ENCODE measurements at places on chromosomes 2 and 18.

GRCh38 chr2:50102383-50102782 lies 929.5 kb downstream of the NRXN1 start:
- no peak for DNase-seq

- no peak for DNase-seq
Measured at GRCh38 chr2:84865181-84865783, 15.6 kb downstream of the TRABD2A start.

DNA sequence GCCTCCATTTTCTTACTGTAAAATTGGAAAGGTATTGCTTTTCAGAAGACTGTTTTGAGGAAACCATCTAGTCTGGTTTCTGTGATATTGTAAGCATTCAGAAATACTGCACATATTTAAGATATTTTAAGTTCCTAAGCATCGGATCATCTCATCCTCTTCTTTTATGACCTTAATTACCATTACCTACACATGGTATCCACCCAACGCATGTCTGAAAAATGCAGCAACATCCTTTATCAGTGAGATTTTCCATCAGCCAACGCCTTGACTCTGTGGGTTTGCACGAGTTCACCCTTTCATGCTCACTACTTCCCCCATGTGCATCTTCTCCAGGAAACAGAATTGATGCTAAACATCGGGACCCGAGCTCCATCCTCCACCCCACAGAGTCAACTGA lies 84.3 kb downstream of the COL4A4 start:
- DNase-seq = no peak

DNA sequence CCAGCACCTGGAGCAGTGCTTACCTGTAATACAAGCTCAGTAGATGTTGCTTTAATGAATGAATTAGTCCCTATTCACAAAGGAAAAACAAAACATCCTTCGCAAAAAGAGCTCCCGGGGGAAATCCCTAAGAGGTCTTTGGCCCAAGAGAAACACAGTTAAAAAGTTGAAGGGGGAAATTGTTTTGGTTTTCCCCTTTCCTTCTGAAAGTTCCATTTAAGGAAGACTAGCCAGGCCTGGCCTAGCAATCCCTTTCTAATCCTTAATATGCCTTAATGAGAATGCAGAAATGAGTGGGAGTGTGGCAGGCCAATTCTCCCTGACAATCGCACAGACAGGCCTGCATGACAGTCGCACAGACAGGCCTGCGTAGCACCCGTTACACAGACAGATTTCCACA lies 33.5 kb upstream of the REL start:
- no peak for DNase-seq

DNA sequence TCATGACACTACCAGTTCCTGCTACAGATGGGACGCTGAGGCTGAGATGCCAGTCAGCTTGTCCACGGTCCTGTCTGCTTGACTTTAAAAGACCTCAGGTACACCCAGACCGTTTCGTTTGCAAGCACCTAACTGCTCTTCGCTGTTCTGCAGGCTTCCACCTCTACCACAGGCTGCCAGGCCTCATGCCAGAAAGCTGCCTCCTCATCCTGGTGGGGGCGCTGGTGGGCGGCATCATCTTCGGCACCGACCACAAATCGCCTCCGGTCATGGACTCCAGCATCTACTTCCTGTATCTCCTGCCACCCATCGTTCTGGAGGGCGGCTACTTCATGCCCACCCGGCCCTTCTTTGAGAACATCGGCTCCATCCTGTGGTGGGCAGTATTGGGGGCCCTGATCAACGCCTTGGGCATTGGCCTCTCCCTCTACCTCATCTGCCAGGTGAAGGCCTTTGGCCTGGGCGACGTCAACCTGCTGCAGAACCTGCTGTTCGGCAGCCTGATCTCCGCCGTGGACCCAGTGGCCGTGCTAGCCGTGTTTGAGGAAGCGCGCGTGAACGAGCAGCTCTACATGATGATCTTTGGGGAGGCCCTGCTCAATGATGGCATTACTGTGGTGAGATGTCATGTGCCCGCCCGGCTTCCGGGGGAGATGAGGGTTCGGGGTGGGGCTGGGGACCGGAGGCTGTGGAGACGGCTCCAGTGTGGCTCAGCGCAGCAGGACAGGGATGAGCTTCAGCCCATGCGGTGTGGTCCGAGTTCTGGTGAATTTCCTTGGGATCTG lies 5.9 kb downstream of the SLC9A4 start:
- DNase-seq = no peak

GRCh38 chr2:121187982-121188411 lies 97.0 kb downstream of the TFCP2L1 start:
- DNase-seq = no peak

GRCh38 chr2:190500054-190500502 lies 34.4 kb downstream of the NEMP2 start:
- DNase-seq = no peak

GRCh38 chr2:212284166-212284565 lies 254.4 kb downstream of the ERBB4 start:
- DNase-seq = no peak

DNA sequence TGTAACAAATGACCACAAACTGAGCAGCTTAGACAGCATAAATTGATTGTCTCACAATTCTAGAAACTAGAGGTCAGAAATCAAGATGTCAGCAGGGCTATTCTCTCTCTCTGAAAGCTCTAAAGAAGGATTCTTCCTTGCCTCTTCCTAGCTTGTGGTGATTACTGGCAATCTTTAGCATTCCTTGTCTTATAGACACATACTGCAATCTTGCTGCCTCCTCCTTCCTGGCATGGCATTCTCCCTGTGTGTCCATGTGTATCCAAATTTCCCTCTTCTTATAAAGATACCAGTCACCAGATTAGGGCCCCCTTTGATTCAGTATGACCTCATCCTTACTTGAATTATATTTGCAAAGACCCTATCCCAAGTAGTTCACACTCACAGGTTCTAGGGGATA lies 2.3 kb downstream of the ASB3 start:
- DNase-seq = no peak

GRCh38 chr2:85659324-85659981 lies 8.5 kb downstream of the SFTPB start:
- DNase-seq = no peak

DNA sequence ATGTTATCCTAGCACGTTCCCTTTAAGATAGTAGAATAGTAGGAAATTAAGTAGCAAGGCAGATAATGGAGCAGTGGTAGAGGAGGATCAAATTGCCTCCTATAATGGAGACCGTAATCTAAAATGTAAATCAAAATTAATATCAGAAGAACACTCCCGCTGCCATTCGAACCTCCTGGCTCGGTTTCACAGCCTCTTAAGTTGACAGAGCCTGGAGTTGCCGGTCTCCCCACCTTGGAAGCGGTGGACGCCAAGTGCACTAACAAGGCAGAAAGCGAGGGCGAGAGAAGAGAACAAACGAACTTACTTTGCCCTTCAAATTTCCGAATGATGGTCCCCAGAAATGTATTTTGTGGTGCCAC lies 450 bp downstream of the KCNH7 start:
- DNase-seq = no peak

- DNase-seq = no peak
Measured at GRCh38 chr2:117691595-117691994, 122.9 kb upstream of the DDX18 start.

- DNase-seq = peak; percentile 9
Measured at GRCh38 chr2:117536139-117536538, 278.4 kb upstream of the DDX18 start.

GRCh38 chr2:73260338-73260984 lies 23.8 kb downstream of the FBXO41 start:
- peak; percentile 75 for DNase-seq

DNA sequence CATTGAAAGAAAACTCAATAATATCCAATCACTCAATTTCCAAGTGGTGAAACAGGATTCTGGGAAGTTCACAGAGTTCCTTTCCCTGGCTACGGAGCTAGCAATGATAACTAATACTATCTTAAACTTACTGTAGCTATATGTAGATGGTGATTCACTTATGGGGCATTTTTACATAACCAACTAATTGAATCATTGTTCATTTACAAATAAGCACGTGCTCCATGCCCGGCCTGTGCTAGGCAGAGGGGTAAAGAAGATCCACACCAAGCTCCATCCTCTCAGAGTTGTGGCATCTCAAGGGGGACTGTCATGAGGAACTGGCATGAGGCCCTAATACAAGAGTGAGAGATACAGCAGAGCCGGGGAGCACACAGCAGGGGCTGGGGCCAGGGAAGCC lies 176.3 kb downstream of the ANKRD30B start:
- DNase-seq = no peak

DNA sequence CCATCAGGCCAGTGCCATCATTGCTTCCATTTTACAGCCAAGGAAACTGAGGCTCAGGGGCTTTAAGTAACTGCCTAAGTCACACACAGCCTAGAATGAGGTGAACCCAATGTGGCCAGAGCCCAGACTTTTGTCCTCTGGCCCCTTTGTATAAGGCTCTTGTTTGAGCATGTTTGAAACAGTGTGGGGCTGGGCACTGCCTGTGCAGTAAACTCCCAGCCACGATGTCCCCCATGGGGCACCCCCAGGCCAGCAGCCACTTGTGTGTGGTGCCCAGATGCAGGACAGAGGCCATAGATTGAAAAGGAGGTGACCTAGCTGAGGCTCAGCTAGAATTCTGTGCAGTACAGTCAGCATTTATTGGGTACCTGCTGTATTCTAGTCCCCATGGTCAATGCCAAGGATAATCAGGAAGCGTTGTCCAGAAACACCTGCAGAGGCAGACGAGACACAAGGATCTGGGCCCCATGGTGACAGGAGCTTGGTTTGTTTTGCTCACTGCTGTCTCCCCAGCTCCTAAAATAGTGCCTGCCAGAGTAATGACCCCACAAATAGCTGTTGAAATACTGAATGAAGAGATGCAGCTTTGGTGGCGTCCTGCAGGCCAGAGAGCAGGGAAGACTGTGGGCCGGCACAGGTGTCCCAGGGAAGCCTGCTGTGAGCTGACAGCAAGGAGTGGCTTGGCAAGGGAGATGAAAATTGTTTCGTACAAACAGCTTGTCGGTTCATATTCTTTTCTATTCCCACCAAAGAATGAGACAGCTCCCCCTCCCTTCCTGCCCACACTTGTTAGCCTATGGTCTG lies 160.7 kb downstream of the LDLRAD4 start:
- DNase-seq = no peak

GRCh38 chr2:6358985-6359384 lies 506.7 kb downstream of the CMPK2 start:
- DNase-seq = no peak

GRCh38 chr2:4884117-4884571 lies 808.0 kb upstream of the SOX11 start:
- DNase-seq = no peak

GRCh38 chr2:238458651-238459050 lies 31.9 kb downstream of the ASB1 start:
- DNase-seq = no peak

DNA sequence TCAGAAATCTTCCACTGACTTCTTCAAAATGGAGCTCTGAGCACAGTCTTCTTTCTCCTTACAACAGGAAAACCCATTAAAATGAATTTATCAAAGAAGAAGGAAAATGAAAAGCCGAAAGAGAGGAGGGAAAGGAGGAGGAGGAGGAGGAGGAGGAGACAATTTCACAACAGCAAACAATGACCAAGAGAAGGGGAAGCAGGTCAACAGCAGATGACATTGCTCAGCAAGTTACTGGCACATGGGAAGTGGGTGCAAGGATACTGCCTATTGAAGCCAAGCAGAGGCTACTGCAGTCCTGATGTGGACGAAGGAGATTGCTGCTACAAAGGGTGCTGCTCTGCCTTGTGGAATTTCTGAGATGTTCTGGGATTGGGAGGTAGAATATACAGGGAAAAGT lies 268.2 kb upstream of the FBXO11 start:
- DNase-seq = no peak

DNA sequence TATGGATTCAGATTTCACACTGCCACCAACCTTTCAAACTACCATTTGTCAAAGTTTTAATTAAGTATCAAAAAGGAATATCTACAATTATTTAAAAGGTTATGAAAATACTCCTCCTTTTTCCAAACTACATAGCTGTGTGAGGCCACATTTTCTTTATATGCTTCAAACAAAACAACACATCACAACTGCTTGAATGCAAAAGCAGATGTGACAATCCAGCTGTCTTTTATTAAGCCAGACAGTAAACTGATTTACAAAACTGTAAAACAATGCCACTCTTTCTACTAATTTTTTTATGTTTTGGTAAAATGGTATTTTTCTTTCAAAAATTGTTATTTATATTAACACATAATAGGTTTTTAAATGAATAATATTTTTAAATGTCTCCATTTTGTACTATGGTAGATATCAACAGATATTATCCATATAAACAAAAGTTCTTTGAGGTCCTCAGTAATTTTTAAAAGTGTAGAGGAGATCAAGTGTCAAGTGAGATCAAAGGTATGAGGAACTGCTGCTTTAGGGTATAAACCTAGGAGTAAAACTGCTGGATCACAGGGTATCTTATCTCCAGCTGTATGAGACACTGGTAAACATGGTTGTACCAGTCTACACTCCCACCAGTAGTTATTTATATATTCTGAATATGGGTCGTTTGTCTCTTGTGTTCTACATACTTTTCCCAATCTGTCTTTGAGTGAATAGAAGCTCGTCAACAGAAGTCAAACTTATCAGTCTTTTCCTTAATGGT lies 68.8 kb upstream of the SERTAD2 start:
- DNase-seq = no peak

- peak; percentile 57 for DNase-seq
Measured at GRCh38 chr2:36376319-36376765, 20.8 kb downstream of the CRIM1 start.

DNA sequence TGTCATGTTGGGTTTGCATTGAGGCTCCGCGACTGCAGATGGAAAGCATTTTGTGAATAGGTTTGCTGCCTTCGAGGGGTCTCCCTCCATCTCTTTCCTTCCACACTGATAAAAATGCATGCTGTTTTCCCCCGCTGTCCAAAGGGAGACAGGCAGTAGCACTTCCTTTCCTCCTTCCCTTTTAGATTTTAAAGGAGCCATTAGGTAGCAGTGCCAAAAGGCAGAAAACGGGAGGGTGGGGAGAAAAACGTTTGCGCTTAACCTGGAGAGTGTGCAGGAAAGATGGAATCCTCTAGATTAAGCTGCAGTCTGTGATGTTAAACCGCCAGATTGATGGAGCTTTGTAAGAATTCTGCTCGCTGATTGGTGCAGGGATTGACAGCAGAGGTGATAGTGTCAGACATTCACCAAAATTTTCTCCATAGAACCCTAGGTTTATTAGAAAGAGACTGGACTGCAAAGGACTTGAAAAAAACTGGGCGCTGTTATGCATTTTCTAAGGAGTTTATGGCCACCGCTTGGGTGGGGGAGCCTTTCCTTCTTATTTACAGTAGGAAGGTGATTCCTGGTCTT lies 688 bp downstream of the MAPRE2 start:
- DNase-seq = peak; percentile 52

DNA sequence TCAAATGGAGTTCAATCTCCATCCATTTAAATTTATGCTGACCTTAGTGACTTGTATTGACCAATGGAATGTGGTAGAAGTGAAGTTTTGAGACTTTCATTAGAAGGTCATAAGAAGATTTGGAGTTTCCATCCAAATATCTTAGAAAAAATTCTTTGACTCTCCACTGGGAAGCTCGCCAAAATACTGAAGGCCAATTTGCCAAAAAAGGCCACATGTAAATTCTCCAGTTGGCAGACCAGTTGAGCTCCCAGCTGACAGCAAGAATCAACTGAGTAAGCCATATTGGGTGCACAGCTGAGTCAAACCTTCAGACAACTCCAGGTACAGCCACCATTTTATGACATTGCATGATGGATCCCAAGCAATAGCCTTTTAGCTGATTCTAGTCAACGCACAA lies 228.3 kb upstream of the SETBP1 start:
- DNase-seq = no peak

Data from HEK293T (cell line).